ENCODE measurements at places on chromosomes 6 and 20.

GRCh38 chr20:59006864-59007664, at the start of gene CTSZ:
Gene CTSZ (minus strand): TSS chr20:59007254. CDS start chr20:59007128, 126 bp downstream.
- peak; percentile 55 for DNase-seq

DNA sequence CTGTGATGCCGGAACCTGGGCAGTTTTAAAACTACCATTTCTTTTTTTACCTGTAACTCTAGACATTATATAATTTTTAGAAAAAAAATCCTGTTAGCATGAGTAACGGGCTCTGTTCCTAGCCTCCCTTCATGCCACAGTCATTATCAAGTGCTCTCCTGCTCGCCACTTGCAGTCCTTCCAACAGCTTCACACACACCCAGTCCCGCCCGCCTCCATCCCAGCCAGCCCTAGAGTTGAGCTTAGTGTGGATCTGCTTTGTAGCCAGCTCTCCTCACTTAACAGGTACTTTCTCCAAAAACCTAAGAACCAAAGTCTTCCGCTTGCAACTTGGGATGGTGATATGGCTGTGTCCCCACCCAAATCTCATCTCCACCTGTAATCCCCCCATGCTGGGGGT, 51.5 kb downstream of the EZR start:
- no peak for DNase-seq

GRCh38 chr20:3716195-3716834, 3.9 kb upstream of the SIGLEC1 start:
- DNase-seq, result peak; percentile 14

- no peak for DNase-seq
Observed at GRCh38 chr6:38554700-38555413, 84.9 kb downstream of the BTBD9 start.

GRCh38 chr6:111462770-111463391, 20.1 kb downstream of the REV3L start:
- DNase-seq, result no peak

DNA sequence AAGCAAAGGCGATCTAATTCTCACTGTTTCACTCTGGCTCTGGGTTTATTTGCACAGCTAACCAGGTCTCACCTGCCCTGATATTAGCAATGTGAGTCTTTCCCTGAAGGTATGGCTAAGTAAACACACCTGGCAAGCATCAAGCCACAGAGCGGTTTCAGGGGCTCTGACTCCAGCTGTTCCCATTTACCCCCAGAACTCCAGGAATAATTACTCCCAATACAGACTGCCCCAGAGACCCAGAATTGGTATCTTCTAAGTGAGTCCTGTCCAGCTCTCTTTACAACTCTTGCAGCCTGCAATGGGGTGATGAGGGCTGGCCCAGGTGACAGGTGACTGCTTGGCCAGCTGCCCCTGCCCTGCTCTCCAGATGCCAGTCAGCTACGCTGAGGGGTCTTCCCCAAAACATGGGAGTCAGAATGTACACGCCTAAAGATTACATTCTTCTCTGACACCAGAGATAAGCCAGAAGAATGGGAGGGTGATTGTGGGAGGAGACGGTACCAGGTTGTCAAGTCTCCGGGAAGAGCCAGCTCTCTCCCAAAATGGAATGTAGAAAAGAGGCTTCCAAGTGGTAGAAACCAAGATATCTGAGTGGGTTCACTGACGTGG, 4.9 kb upstream of the LRRN4 start:
- DNase-seq, result no peak

DNA sequence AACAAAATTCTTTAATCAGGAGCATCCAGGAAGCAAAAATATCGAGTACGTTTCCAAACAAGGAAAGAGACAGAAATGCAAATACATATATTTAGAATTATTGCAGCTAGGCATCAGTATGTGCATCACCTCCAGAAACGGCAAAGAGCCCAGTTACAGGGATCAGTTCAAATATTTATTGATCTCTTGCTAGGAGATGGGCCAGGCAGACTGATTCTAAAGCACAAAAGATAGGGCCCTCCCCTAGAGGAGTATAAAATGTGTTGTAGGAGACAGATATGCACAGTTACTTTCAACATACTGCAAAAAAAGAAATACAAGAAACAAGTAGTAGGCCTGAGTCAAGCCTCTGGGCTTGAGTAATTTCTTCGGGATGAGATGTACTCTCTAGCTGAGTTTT, 80.7 kb upstream of the NHSL1 start:
- no peak for DNase-seq

- DNase-seq, result no peak
Observed at GRCh38 chr6:56387621-56388414, 140.4 kb upstream of the COL21A1 start.

DNA sequence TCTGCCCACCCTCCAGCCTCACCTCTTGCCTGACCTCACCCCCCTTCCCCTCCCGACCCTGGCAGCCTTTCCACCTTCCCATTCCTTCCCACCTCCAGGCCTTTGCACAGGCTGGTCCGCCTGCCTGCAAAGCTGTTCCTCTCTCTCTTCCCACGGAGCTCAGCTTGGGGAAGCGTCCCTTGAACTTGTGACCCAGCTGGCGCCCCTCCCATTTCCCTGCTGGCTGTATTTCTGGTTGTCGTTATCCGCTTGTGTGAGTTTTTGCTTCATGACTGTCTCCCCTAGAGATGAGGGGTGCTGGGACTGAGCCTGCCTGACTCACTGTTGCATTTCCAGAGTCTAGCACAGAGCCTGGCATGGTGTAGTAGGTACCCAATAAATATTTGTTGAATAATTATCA, 32.5 kb downstream of the VSTM2L start:
- DNase-seq, result no peak

DNA sequence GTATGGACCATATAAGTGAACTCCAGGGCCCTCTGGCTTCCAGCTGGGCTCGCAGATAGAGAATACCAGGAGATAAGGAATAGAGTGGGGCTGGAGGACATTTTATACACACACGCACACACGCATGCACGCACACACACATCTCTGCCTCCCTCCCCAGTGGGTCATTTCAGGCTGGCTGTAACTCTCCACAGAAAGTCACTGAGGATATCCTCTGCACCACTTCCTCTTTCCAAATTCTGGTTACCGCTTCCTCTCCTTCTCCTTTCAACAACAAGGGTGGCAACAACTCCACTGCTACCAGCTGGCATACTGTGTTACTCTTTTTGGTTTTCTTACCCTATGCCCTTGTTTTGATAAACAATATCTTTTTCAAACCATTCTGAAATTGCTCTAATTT, 280.2 kb downstream of the COL12A1 start:
- no peak for DNase-seq

DNA sequence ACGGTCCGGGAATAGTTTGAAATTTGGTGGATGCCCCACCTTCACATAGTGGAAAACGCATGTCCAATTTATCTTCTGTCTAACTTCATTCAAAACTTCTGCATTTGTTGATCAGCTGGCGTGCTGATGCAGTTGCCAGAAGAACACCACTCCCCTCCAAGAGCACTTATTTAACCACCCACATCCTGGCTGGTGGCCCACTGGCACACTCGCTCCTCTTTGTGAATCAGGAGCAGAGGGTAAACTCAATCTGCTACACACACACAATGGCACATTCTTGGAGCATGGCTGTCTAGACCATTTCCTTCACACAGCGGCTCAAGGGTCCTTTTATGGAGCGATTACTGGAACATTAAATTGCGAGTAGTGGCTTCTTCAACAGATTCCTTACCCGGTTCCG, 55.1 kb upstream of the CEP162 start:
- no peak for DNase-seq

DNA sequence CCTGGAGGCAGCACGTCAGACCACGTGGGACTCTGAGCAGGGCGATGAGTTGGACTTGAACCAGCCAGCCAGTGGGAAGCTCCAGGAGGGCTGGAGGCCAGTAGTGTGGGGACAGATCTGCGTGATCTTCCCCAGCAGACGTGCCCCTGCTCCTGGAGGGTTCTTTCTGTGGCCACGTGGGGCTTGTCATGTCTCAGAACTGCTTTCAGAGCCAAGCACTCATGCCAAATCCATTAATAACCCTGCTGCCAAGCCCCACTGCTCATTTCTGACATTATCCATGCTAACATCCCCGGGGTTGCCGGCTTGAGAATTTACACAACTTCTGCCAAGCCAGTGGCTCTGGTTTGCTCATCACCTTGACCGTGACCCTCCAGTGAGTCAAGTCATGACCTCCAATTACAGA, 38.3 kb downstream of the SIRPA start:
- DNase-seq, result no peak

DNA sequence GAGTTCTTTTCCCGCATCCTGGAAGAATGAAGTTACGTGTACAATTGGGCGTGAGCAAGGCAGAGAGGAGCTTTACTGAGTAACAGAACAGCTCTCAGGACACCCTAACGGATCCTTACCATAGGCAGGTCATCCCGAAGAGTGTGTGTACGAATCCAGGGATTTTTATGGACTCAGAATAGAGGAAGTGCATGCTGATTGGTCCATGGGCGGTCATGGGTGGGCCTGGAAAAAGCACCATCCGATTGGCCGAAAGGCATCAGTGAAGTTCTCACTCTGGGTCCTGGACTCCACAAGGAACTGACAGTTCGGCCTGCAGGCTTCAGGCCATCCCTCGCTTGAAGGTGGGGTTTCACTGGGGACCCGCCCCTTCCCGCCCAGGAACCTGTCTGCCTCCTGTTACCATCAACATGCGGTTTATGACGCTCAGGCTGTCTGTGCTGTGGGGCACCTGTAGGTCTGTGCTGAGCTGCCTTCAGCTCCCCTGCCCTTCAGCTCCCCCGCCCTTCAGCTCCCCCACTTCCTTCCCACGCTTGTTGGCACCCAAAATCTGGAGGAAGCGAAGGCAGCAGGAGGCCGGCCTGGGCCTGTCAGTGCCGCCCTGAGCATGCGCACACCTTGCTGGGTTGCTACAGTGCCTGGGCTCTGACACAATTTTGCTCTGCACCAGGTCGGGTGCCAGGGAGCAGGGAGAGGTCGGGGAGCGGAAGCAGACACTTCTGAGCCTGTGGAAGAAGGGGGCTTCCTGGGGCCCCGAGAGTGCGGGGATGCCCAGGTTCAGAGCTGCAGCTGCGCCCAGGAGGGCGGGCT, 57.9 kb upstream of the MANEA start:
- DNase-seq, result no peak

GRCh38 chr6:101302593-101302992, 90.9 kb upstream of the GRIK2 start:
- DNase-seq, result no peak

GRCh38 chr20:18412221-18412901, 54.5 kb downstream of the DZANK1 start:
- DNase-seq, result no peak

GRCh38 chr20:23513164-23513563, 22.2 kb downstream of the CST8 start:
- no peak for DNase-seq

DNA sequence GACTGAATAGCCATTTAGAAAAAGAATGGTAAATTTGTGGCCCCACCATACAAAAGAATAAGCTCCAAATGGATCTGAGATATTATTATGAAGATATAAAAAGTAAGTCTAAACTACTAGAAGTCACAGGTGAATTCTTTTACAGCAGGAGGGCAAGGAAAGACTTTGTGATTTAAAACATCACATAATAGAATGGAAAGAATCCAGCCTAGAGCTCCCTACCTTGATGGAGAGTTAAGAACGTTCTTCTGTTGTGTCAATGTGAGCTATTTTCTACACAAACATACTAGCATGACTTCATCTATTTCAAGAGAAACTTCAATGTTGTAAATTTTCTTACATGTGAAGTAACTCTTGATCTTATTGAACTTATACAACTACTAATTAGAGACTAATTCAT, 100.0 kb upstream of the NRSN1 start:
- DNase-seq, result no peak

DNA sequence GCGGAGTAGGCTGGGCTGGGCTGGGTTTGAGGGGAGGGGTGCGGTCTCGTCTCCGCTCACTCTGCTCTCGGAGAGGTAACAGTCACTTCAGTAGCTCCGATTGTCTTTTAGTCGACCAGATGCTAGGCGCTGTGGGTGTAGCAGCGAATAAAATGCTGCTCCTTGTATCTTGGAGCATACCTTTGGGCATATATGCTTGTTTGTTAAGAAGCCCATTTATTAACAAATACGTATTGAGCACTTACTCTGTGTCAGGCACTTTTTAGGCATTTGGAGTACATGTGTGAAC, 545 bp downstream of the ACTR5 start:
- peak; percentile 70 for DNase-seq

GRCh38 chr20:47730744-47731143, 54.5 kb downstream of the SULF2 start:
- DNase-seq, result no peak

GRCh38 chr6:109446072-109446471, 5.5 kb downstream of the SMPD2 start:
- no peak for DNase-seq

DNA sequence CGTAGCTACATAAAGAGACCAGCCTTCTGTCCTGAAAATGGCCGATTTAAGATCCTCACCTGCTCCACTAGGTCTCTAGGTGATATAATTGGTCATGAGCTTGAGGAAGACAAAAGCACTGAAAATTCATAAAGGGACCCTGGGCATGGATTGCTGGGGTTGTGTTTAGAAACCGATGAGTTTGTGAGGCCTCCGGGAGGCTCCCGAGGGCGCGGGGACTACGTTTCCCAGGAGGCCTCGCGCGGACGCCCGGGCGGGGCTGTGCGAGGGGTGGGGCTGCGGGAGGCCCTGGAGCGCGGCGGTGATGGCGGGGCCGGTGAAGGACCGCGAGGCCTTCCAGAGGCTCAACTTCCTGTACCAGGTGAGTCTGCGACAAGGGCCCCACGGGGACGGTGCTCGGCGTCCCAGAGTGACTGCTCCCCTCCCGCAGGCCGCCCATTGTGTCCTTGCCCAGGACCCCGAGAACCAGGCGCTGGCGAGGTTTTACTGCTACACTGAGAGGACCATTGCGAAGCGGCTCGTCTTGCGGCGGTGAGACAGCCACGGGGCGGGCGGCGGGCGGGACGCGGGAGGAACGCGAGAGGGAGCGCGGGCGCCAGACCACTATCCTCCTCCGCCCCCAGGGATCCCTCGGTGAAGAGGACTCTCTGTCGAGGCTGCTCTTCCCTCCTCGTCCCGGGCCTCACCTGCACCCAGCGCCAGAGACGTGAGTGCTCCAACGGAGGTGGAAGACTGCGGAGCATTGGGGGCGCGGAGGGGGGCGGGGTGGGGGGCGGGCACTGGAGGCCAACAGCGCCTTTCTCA, at the start of gene RPP21:
TSS of gene RPP21 (plus strand) at position 289 of the 804 bp plus-strand sequence. CDS start at position 305, 16 bp downstream.
- DNase-seq, result peak; percentile 90

DNA sequence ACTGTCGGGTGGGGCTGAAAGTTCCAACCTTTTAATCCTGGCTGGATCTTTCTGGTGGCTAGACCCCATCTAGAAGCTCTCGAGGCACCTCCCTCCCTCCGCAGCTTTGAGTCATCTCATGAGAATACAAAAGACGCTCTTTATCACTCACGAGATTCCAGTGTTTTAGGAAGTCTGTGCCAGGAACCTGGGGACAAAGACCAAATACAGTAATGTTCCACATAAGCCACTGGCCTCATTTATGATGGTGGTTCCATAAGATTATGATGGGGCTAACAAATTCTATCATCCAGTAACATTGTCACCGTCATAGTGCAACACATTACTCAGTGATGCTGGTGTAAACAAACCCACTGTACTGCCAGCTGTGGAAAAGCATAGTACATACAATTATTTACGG, 48.7 kb downstream of the NCOA7 start:
- DNase-seq, result no peak

- DNase-seq, result no peak
Observed at GRCh38 chr6:149962461-149963211, 1.1 kb upstream of the ULBP1 start.
